Activated CD8-positive, alpha-beta memory T cell treated with anti-CD3 and anti-CD28 coated beads for 4 hours (primary cell): ENCODE measurements at places on chromosomes 12 and 14.

- no peak for DNase-seq
Observed at GRCh38 chr14:80844872-80845271, 96.7 kb downstream of the CEP128 start.

GRCh38 chr12:130181211-130181610 lies 18.9 kb downstream of the FZD10 start:
- no peak for DNase-seq

GRCh38 chr12:132309596-132310086 lies 19.7 kb downstream of the GALNT9 start:
- DNase-seq = no peak

- DNase-seq = no peak
Observed at GRCh38 chr14:28608851-28609828, 157.4 kb upstream of the FOXG1 start.

GRCh38 chr14:53295985-53296582 lies 143.0 kb upstream of the DDHD1 start:
- no peak for DNase-seq

DNA sequence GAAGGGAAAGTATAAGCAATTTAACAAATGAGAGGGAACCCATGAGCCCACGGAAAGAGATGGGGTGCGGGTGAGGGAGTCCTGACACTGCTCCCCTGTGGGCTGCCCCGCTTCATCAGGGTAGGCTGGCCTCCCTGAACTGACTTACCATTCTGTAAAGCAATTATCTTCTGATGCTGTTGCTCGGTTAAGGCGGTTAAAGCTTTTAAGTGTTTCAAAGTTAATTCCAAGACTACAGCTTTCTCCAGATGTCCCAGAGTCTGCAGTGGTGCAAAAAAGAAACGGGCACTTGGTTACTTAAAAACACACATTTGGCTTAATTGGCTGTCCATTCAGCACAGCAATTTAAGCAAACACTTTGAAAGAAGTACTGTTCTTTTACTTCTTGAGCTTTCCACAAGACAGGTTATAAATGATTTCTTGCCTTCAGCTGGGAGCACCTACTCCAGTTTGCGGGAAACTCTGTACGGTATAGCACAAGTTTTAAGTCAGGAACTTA lies 1.3 kb downstream of the BHLHE41 start:
- DNase-seq = no peak

DNA sequence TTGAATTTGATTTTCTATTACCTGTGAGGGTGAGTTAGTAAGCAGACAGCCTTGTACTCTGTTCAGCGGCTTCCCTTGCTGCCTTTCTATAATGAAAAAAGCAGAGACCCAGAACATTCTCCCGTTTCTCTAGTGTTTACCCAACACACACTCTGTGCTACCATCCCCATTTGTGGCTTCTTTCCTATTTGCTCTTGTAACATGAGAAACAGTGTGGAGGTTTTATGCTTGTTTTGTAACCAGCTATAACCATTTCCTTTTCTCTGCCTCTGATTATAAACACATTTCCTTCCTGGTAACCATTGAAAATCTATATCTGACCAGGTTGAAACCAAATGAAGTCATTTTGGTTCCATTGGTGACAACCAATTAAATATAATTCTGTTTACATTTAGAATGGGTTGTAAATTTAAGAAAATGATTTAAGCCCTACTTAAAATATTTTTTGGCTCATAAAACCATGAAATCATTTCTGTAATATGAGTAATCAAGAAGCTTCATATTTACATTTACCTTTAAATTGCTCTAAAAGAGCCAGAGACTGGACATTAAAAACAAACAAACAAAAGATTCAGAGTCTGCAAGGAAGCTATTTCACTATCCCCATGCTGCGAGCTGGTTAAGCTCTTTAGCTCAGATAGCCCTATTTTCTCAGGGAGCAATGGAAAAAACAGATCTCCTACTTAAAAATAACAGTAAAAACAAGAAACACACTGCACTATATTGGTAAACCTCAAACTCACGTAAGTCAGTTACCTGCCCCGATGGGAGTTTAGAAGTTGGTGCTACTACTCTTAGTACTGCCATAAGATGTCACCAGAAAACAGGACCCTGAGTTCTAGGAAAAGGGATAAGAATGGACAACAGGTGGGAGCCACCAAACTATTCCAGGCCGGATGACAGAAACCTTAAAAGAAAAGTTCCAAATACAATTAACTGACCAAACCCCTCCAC lies 206.5 kb upstream of the EEA1 start:
- no peak for DNase-seq

GRCh38 chr12:57777367-57777766 lies 5.0 kb downstream of the EEF1AKMT3 start:
- no peak for DNase-seq

DNA sequence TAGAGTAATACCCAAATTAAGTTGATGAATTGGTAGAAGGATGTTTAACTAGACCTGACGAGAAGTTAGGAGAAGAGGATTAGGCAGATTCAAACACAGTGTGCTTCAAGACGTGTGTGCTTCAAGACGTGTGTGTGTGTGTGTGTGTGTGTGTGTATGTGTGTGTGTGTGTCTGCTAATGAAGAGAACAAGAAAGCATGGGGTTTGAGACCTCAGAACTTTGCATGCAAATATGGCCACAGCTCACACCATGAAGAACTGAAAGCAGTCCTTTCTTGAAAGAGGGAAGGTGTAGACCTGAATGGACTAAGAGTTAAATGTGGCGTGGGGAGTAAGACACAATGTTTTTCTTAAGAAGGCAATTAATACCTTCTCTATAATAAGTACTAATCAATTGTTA lies 32.5 kb upstream of the SSPN start:
- no peak for DNase-seq

DNA sequence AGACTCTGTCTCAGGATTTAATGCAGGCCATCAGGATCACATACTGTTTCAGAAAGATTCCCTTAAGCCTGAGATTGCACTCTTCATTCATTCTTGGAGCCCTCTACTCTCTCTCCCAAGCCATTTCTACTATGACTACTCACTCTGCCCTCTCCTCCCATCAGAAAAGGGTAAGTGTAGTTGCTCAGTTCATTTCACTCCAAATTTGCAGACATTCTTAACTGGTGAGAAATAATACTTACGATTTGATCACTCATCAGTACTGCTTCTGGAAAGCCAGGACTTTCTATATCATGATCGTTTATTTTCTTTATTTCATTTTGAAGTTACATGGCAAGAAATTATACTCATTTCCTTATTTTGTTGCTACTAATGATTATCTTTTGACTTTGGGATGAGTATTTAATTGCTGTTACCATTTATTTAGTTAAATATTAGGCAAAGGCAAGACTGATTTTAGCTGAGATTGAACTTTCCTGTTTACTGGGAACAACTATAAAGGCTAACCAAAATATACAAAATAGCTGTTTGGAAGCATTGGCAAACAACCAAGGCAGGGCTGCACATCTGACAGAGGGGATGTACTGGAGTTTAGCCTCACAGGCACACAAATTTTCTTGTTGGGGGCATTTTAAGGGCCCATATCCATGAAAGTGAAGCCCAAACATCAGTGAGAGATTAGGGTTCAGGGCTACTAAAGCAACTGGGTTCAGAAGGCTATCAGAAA lies 4.1 kb upstream of the RERG start:
- no peak for DNase-seq

DNA sequence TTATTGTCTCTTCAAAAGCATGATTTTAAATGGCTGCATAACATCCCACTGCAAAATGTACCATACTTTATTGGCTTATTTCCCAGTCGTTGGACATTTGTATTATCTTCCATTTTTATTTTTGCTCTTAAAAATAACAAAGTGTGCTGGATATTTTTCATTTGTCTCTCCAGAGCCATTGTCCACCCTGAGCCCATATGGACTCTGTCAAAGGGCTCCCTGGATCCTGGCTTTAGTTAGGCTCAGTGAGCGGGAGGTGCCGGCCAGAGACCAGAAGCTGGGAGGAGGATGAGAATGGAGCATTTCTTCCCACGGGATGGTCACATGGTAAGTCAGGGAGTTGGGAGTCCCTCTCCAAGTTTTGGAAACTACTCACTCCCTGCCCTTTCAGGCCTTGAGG lies 296.9 kb downstream of the NUAK1 start:
- no peak for DNase-seq

DNA sequence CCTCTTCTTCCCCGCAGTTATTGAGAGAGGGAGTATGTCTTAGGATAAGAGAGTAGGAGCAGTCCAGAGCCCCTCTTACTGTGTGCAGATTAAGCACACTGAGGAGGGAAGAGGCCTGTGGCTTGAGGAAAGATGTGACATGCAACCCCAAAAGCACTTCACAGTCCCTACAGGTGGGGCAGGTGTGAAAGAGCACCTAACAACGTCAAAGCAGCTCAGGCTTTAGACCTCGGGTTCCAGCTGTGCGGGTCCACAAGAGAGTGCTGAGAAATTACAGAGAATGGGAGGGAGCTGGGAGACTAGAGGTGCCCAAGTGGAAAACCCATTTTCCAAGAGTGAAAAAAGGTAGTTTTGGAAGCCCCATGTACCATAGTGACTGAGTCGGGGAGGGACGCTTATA lies 127.6 kb downstream of the SLC25A47 start:
- DNase-seq = no peak

GRCh38 chr14:89268514-89268913 lies 148.5 kb downstream of the FOXN3 start:
- no peak for DNase-seq

GRCh38 chr14:59098377-59098776 lies 90.1 kb upstream of the DAAM1 start:
- no peak for DNase-seq

GRCh38 chr12:21888276-21888863 lies 52.9 kb downstream of the ABCC9 start:
- no peak for DNase-seq

DNA sequence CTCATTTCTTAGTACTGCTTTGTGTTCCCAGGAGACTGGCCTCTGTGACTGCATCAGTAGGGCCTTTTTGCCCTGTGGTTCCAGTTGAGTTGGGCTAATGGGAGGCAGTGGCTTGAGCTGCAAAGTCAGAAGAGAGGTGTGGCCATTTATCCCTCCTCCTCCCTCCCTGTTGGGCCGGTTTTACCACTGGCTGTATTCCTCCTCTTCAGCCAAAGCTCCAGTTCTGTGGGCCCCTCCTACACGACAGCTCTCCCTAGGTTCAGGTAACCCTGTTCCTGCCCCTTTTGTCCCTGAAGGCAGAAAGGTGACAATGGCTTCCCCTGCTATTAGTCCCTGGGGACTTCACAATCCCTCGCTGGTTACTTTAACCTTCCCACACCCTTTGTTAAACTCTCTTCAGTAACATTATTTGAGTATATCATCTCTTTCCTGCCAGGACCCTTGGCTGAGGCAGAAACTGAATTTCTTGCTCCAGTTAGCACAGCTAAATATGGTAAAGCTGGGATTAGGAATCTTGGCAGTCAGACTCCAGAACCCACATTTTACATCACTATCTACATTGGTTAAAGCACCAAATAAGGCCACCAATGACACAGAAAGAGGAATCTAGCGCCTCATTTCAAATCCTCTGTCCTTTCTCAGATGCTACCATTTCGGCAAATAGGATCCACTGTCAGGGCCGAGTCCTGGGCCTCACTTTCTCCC lies 121.9 kb upstream of the SLC35F4 start:
- no peak for DNase-seq

- DNase-seq = no peak
Observed at GRCh38 chr12:103197725-103198388, 240.4 kb downstream of the ASCL1 start.
